T-cell (primary cell): ENCODE measurements at places on chromosomes 3 and 15.

DNA sequence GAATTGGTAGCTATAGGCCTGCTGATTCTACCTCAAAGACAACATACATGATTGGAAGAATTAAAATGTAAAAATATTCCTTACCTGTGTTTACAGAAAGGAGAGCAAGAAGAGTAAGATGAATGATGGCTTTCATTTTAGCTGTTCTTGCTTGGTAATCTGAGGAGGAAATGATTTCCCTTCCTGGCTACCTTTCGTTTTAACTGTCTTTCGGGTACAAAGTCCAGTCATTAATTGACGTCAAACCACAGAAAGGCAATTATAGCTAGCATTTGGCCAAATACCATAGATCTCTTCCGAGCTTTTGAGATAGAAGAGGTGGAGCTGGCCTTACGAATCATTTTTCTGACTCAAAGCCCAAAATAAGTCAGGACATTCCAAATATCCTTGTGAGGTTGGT lies at the start of gene MUC13:
TSS of gene MUC13 (minus strand) at position 175 of the 400 bp plus-strand sequence. CDS start at position 136, 39 bp downstream.
- no peaks in the 10 kb centered on the region for H3K27me3 ChIP-seq
- DNase-seq = no peak
- no peaks in the 10 kb centered on the region for H3K36me3 ChIP-seq
- H3K4me1 ChIP-seq = no peaks in the 10 kb centered on the region
- no peak within 1 kb of the TSS for H3K4me3 ChIP-seq

GRCh38 chr3:68088216-68088615 lies 433.8 kb upstream of the SUCLG2 start:
- H3K27me3 ChIP-seq = no peaks in the 10 kb centered on the region
- DNase-seq = peak; percentile 9
- no peak overlapping the region for H3K27ac ChIP-seq

- H3K4me3 ChIP-seq = no peak overlapping the region
- no peak for DNase-seq
- no peaks in the 10 kb centered on the region for H3K27me3 ChIP-seq
- no peak overlapping the region for H3K27ac ChIP-seq
These were observed 41.0 kb downstream of the STARD5 start for GRCh38 chr15:81282911-81283310.

DNA sequence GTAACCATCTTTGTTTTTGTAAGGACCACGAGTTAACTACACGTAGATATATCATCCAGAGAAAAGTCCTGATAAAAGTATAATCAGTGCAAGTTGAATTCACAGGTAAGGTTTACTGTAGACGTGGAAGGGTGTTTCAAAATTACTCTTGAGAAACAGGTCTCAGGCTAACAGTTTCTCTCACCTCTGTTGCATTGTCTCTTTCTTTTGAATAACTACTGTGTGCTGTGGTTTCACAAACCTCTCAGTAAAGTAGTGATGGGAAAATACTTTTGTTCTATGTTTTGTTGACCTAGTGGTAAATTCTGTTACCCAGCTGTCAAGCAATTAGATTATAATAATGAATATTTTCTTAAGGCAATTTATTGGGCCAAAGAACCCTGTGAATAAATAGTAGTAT lies 75.2 kb downstream of the RBMS3 start:
- no peak overlapping the region for H3K27ac ChIP-seq
- no peaks in the 10 kb centered on the region for H3K27me3 ChIP-seq
- H3K4me3 ChIP-seq = no peak overlapping the region
- H3K4me1 ChIP-seq = no peaks in the 10 kb centered on the region
- no peaks in the 10 kb centered on the region for H3K36me3 ChIP-seq

DNA sequence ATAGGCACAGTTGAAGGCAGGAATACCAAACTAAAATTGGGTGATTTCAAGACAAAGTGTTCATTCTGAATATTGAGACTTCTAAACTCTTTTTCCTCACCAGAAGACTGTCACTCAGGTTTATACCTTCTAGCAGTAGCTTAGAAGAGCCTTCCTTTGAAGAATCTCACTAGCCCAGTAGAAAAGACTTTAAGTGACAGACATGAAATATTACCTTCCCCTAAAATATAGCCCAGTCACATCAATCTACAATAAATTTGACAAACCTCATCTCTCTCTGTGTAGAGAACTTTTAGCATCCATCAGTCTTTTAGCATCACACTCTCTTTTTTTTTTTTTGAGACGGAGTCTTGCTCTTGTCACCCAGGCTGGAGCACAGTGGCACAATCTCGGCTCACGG lies 97.5 kb downstream of the HERC1 start:
- H3K27me3 ChIP-seq = no peaks in the 10 kb centered on the region
- no peak overlapping the region for H3K27ac ChIP-seq
- H3K4me1 ChIP-seq = no peaks in the 10 kb centered on the region
- no peak overlapping the region for H3K4me3 ChIP-seq
- no peak for DNase-seq

DNA sequence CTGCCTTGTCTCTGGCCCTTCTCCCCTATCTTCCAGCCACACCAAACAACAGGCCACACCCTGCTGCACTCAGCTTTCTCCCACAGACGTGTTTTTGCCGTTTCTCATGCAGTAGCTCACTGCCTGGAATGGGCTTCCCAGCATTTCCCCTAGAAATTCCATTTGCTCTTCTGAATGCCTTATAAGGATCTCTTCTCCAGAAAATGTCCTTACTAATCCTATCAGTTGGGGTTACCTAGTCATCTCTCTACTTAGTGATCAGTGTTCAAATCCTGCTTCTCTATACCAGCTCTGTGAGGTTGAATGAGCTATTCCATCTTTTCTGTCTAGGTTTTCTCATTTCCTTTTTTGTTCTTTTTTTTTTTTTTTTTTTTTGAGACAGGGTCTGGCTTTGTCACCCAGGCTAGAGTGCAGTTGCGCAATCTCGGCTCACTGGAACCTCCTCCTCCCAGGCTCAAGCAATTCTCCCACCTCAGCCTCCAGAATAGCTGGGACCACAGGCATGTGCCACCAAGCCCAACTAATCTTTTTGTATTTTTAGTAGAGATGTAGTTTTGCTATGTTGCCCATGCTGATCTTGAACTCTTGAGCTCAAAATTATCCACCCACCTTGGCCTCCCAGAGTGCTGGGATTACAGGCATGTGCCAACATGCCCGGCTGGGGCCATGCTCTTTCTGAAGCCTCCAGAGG lies 98.2 kb upstream of the CHD2 start:
- DNase-seq = no peak
- H3K36me3 ChIP-seq = no peaks in the 10 kb centered on the region
- no peaks in the 10 kb centered on the region for H3K27me3 ChIP-seq
- H3K4me1 ChIP-seq = no peaks in the 10 kb centered on the region
- H3K4me3 ChIP-seq = no peak overlapping the region
